Stimulated activated CD4-positive, alpha-beta T cell treated with anti-CD3 and anti-CD28 coated beads, Interleukin-4, amount 100 ng/mL, for 24 hours (primary cell): ENCODE measurements at places on chromosomes 7 and 10.
A peak's percentile ranks its signal among the peaks of the same experiment; 100 is the strongest.

GRCh38 chr7:81902536-81902935 lies 132.7 kb upstream of the HGF start:
- no peak for DNase-seq

- no peak for DNase-seq
Observed at GRCh38 chr10:58220769-58221451, 46.8 kb downstream of the IPMK start.

- no peak for DNase-seq
Observed at GRCh38 chr7:134694299-134694698, 47.6 kb downstream of the BPGM start.

DNA sequence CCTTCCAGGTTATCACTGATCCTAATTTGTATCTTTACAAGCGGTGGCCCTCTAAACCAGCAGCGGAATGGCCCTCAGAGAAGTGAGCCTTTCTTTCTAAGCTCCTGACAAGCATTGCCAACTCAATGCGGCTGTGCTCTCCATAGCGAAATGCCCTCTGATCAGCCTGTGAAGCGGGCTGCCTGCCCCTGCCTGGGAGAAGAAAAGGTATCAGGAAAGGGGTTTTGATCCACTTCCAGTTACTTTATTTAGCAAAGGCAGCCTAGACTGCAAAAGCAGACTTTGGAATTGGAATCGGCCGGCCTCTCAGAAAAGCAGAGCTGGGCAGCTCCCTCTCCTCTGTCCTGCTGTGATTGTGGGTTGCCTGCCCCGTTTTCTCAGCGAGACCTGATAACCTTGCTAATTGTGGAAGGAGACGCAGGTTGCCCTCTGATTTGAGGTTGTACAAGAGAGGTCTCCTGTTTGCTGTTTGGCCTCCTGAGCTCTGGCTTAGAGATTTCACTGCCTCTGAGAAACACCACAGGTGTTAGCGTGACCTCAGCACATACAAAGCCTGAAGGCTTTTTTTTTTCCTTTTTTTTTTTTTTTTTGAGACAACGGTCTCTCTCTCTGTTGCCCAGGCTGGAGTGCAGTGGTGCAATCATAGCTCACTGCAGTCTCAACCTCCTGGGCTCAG lies 53.9 kb upstream of the SH2B2 start:
- no peak for DNase-seq

GRCh38 chr10:58952747-58953466 lies 223.5 kb upstream of the PHYHIPL start:
- DNase-seq = no peak

GRCh38 chr10:15146366-15146765 lies 22.1 kb downstream of the NMT2 start:
- no peak for DNase-seq

DNA sequence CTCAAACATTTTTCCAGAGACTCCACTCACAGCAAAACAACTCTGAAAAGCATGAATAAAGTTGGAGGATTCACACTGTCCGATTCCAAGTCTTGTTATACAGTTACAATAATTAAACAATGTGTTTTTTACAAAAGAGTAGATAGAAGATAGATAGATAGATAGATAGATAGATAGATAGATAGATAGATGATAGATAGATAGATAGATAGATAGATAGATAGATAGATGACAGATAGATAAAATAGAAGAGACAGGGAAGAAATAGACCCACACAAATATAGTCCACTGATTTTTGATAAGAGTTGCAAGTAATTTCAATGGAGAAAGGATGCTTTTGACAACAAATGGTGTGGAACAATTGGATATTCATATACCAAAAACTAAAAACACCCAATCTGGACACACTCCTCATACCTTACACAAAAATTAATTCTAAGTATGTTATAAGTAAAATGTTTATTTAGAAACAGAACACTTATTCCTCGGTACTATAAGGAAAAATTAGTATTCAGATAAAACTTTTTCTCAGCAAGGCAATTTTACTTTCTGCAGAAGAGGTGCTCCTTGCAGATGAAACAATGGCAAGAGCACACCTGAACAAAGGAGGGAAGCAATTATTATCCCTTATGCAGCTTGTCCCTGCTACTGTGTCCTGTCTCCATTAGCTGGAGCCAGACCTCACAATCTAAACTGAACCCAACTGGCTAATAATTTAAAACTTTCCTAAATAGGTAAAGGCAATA lies 5.7 kb upstream of the TAS2R39 start:
- DNase-seq = no peak

- DNase-seq = peak; percentile 26
Observed at GRCh38 chr10:8183241-8183704, 128.8 kb downstream of the GATA3 start.

DNA sequence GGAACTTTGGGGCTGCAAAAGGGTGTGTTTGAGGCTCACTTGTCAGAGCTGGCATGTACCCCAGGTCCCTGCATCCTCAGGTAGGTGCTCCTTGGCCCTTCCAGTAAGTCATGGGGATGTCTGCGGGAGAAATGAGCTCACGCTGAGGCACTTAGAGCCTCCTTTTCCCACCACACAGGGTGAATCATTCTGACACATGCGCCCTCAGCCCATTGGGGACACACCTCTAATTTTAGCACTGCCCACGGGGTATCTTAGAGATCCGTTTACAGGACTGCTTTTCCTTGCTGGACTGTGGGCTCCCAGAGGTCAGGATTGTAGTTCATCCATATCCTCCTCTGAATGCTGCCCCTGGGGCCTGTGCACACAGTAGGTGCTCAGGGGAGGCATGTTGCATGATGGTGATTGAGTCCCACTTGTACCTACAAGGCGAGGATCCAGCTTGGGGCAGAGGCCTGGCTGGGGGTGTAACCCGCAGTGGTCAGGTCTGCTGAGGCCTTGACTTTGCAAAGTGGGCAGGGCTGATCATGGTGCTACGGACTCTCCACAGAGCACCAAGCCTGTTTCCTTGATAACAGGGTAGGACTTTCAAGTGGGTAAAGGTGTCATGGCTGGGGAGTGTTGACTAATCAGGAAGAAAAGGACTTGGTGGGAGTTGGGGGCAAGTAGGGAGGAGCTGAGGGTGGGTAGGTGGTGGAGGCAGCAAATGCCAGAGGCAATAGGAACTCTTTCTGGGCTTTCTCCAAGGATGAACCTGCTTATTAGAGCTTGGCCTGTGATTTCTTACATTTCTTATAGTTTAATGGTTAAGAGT lies 5.8 kb downstream of the TSPAN15 start:
- DNase-seq = no peak

- DNase-seq = no peak
Observed at GRCh38 chr10:132847856-132848255, 61.9 kb upstream of the NKX6-2 start.

- no peak for DNase-seq
Observed at GRCh38 chr10:19449860-19450259, 366.4 kb upstream of the PLXDC2 start.

DNA sequence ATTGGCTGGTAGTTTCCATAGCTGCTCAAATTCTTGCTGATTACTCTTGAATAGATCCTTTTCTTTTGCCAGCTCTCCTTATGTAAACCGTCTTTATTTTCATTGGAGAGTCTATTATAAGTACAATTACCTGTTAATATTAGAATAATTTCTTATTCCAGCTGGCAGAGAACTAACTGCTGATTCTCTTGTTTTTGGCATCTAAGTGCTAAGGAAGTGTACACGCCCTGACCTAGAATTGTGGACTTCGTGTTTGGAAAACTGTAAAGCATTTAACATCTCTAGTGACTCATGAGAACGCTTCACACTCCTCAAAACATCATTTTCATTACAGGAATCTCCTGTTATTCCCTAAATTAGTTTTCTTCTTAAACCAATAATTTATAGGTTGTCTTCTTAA lies 39.9 kb upstream of the FAM171A1 start:
- no peak for DNase-seq

- no peak for DNase-seq
Observed at GRCh38 chr10:78879621-78880020, 189.1 kb upstream of the ZMIZ1 start.

DNA sequence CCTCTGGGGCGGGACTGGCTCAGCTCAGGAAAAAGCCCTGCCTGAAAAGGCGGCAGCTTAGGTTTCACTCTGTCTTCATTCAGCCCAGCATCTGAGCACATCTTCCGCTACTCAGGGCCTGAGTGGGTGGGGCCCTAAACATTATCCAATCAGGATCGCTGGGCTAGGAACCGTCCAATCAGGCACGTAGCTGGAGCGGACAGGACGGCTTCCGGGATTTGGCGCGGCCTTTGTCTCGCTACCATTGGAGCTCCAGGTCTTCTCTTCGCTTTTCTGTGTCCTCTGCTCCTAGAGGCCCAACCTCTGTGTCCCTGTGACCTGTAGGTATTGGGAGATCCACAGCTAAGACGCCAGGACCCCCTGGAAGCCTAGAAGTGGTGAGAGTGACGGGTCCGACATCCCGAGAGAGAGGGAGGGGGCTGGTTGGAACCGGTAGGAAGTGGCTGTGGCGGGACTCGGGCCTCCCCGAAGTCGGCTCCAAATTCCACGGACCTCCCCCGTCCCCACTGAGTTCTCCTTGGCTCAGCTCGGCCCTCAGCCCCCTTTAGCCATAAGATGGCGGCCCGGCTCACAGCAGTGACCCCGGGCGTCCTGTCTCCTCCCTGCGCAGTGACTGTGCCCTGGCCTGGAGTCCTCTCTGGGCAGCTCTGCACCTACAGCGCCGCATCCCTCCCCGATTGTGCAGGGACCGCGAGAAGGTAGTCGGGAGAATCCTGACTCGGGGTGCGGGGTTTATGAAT lies 99.1 kb downstream of the ZNF680 start:
- peak; percentile 13 for DNase-seq

DNA sequence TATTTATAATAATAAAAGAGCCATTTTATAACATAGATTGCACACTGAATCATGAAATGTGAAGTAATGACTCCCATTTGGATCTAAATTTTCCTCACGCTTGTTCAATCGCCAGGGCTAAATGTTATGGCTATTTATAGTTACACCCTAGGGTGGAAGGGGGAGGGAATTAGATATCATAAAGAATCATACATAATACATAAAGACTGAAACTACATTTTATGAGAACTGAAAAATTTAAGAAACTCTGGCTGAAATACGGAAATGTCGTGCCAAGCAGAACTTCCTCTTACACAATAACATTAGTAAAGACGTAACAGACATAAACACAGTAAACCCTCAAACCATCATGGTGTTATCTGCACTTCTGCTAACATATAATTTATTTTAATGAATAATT lies 327.5 kb upstream of the PHF14 start:
- DNase-seq = no peak

GRCh38 chr7:755413-755805 lies 28.3 kb upstream of the PRKAR1B start:
- no peak for DNase-seq

DNA sequence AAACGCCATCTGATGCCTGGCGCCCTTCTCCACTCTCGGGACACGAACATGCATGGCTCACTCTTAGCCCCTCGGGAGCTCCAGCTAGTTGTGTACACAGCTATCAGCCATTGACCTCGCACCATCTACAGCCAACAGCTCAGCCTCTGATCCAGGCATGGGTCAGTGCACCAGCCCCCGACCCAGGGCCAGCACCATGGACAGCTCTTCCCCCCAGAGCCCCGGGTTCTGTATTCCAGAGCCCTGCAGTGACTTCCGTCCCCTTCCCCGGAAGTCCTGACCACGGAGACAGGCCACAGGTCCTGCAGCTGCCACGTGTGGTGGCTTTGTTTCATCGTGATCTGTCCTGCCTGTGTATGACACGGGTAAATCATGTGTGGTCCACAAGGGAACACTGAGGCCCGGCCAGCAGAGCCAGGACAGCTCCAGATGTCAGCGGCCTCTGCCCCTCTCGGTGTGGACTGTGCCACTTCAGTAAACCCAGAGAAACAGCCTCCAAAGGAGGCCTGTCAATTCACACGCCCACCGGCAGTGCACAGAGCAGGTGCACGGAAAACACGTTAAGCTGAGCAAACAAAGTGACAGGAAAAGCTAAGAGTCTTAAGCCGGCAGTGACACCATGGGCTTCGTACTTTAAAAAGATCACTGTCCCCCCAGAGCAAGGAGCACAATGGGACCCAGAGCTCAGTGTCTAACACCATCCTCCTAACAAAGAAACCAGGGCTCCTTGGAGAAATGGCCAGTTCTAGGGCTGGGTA lies 13.0 kb downstream of the STK32C start:
- no peak for DNase-seq

- DNase-seq = no peak
Observed at GRCh38 chr10:11548065-11548767, 63.2 kb downstream of the USP6NL start.

DNA sequence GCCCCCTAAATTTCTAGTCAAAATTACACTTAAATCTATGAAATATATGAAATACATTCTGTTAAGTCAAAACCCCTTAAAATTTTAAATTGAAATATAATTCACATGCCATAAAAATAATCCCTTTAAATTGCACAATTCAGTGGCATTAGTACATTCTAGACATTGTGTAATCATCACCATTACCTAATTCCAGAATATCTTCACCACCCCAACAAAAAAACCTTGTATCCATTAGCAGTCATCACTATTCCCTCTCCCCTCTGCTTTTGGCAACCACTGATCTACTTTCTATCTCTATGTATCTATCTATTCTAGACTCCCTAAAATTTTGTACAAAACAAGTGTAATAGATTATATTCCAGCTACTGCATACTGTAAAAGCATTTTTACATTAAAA lies 261.2 kb downstream of the GLI3 start:
- no peak for DNase-seq

DNA sequence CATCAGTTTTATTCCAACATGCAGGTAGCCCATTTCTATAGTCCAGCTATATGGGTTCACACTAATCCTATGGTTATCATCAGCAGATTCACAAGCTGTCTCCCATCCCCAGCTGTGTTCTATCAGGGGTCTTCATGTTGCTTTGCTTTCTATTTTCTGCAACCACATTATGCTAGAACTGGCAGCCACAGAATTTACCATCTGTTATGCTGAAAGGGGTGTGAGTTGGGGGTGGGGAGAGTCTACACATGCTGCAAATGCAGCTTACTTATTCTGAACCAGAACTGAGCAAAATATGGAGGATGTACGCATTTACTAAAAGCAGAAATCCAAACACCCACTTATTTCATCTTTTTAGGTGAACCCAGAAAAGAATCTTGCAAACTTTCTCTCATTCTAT lies 32.9 kb downstream of the SHTN1 start:
- DNase-seq = no peak

- DNase-seq = no peak
Observed at GRCh38 chr7:81430761-81431160, 339.1 kb downstream of the HGF start.

DNA sequence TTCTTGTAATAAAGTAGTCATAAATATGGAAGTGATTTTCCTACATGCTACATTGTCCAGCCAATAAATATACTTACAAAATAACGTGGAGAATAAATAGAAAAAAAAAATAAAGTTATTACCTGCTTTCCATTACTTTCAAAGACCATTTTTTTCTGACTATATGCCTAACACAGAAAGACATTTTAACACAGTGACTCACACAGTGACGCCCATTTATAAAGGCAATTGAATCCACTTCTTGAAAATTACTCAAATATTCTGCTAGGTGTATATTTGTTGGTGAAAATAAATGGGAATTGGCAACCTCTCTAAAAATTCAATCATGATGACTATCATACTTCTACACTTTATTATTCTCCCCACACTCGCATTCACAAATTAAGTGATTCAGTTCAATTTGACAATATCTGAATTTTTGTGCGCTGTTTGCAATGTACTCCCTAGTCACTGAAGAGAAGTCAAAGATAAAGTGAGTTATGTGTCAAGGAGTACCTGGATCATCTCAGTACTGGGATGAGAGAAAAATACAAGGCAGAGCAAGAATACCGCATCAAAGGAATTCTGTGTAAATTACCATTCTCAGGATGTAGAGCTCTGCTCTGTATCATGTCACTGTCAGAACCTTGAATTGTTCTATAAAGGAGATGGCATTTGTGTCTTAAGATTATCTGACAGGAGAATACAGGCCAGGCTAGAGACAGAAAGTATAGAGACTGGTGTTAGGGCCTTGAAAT lies 642.7 kb downstream of the IPMK start:
- no peak for DNase-seq
